ENCODE measurements at places on chromosomes 2 and 18.

DNA sequence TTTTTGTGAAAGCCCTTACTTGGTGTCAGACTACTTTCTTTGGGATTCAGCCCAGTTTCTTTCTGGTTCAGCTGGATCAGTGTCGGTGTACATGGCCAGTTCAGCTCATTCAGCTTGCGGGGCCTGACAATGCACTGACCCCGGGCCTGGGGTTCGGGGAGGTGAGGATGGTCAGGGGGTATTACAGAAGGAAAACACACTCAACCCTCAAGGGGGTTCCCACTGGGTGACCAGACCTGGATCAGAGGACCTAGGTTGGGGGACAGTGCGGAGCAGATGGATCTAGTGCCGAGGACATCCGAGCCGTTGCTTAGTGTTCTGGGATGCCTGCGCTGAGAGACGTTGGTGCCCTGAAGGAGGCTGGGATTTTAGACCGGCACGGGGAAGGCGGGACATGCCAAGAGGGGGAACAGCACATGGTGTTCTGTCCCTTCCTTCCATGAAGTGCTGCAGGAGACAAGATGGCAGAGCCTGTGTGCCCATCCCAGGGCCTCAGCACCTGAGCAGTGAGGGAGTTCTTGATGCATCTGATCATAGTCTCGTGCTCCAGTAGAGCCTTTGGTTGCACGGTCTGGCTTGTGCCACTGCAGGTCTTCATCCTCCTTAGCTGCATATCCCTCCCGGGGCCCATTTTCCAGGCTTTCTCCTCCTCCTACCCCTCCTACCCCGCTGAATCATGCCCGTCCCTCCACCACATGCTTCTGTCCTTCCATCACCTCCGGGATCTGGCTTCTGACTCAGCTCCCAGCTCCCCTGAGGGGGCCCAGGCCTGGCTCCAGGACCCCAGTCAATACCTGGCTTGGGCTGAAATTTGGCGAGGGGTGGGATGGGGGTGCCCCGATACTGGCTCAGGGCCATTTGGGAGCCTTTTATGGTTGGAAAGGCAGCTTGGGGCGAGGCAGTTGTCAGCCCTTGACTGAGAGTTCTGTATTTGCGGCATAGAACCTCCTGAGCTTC, 18.0 kb downstream of the SPEG start:
- DNase-seq = no peak

DNA sequence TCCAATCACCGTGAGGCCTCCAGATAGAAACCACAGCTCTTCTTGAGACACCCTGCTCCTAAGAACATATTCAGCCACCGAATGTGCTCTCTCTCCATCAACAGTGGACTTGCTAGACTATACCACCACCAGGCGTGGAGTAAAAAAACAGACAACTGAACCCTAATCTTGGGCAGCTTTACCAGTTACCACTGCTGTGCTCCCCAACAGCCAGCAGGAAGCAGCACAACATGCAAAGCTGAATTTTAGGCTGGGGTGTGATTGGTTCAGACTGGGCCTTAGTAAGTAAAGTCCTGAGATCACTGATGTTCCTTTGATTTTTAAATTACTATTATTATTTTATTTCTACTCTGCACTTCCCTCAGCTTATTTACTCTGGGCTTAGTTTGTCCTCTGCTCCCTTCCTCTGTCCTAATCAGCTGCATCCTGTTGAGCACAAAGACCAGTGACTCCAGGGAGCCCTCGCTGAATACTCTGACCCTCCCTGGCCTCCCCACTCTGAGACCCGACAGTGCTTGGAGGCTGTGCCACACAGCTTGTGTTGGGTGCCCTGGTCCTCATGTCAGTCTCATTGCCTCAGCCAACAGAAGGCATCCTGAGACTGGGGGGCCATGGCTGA, 21.9 kb downstream of the MRPL35 start:
- no peak for DNase-seq

DNA sequence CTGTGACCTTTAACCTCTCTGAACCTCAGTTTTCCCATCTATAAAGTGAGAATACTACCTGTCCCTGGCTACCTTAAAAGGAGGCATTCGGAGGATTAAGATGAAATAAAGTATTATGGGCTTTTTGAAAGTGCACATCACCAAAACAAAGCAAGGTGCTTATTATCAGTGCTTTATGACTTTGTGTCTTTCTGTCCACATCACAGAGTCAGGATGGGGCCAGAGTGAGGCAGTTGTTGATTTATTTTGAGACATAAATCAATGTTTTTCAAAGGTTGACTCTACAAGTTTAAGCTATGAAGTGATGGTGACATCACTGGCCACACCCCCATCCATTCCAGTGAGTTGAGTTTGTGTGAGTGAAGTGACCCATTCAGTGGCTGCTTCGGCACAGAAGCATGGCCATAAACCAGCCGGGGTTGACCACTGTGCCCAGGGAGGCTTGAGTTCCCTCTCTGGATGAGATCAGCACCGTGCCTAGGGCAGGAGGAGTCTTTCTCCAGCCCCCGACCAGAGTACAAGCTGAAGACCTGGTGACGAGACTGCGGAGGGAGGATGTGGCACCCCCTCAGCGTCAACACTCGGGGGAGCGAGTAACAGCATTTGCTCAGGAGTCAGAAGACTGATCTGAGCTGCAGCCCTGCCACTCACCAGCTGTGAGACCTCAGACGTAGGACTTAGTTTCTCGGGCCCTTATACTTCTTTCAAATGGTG, 89.0 kb upstream of the PPP1CB start:
- DNase-seq = peak; percentile 57

- no peak for DNase-seq
These were observed 56.3 kb downstream of the SCG2 start for GRCh38 chr2:223545830-223546229.

- no peak for DNase-seq
These were observed 99.6 kb downstream of the ZAP70 start for GRCh38 chr2:97812931-97813330.

GRCh38 chr2:135657806-135658582, 83.7 kb upstream of the UBXN4 start:
- no peak for DNase-seq

GRCh38 chr2:30030361-30030760, 109.0 kb upstream of the ALK start:
- DNase-seq = no peak

GRCh38 chr2:218014706-218015585, 12.2 kb upstream of the TNS1 start:
- DNase-seq = peak; percentile 8

- no peak for DNase-seq
These were observed 151.0 kb downstream of the TPO start for GRCh38 chr2:1563943-1564891.

GRCh38 chr18:10121786-10122515, 208.1 kb downstream of the VAPA start:
- no peak for DNase-seq

GRCh38 chr2:84902526-84902925, 2.9 kb upstream of the TMSB10 start:
- DNase-seq = no peak

DNA sequence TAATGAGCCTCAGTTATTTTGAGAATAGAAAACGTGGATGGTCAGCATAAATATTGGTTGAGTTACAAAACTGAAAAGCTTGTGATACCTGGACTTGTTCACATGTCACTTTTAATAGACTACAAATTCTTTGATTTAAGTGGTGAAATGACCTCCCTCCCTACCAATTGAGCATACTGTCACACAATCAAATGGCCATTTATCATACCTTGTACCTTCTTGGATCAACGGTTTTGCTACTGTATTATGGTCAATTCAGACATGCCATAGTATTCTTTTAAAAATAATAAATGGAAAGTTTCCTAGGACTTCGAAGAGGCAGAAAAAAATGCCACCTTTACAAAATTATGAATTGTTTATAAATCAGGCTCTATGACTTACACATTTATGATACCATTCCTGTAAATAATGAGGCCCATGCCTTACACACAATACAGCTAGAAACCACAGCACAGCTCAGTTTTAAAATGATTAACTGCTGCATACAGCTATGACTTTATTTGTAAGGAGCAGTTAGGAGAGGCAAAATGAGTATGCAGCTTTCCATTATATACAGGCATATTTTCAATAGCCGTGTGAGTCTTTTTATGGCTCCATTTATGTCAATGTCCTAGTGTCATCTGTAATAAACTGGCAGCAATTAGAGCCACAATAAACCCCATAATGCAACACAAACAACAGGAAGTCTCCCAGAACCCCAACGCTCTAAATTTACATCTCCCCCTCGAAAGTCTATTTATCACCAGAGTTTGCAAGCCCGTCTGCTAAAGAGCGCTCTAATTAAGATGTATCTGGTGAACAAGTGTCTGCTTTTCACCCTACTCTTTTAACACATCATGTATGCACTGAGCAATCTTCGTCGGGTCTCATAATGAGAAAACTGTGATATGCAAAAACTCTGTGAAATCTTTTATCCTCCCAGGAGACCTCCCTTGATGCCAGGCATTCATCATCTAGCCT, 176.1 kb downstream of the ZNF521 start:
- DNase-seq = no peak

- DNase-seq = no peak
These were observed 578.1 kb downstream of the PIK3C3 start for GRCh38 chr18:42533009-42533575.

- DNase-seq = no peak
These were observed 364.2 kb downstream of the NYAP2 start for GRCh38 chr2:225763711-225764110.

GRCh38 chr18:70288171-70288850, 534 bp upstream of the SOCS6 start:
- DNase-seq = peak; percentile 74

- DNase-seq = no peak
These were observed 195.9 kb downstream of the TFCP2L1 start for GRCh38 chr2:121089166-121089510.

- no peak for DNase-seq
These were observed 131.7 kb upstream of the CREB1 start for GRCh38 chr2:207397917-207398655.

DNA sequence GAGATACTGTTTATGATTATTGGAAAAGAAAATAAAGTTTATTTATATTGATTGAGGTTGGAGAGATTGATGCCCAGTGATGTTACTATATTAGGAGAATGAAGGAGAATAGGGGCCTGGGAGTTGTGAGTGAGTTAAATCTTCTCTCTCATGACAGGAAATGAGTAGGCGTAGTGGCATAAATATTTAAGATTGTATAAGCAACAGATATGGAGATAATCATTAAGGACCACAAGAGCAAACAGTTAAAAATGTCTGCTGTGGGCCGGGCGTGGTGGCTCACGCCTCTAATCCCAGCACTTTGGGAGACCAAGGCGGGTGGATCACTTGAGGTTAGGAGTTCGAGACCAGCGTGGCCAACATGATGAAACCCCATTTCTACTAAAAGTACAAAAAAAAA, 62.7 kb downstream of the PTRHD1 start:
- DNase-seq = no peak

DNA sequence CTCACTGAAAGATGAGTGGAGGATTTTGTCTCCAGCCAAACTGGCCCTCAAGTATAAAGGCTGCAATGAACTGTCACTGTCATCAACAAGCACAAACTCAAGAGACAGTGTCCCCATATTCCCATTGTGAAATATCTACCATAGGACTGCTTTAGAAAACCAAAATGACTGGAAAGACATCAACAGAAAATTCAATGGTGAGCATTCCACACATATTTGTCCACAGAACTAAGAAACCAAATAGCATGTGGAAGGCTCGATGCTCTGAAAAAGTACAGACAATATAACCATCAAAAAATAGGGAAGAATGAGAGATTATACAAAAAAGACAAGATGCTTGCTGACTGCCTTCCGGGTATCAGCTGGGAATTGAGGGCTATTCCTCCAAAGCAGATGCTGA, 37.6 kb downstream of the TGFBRAP1 start:
- DNase-seq = no peak

DNA sequence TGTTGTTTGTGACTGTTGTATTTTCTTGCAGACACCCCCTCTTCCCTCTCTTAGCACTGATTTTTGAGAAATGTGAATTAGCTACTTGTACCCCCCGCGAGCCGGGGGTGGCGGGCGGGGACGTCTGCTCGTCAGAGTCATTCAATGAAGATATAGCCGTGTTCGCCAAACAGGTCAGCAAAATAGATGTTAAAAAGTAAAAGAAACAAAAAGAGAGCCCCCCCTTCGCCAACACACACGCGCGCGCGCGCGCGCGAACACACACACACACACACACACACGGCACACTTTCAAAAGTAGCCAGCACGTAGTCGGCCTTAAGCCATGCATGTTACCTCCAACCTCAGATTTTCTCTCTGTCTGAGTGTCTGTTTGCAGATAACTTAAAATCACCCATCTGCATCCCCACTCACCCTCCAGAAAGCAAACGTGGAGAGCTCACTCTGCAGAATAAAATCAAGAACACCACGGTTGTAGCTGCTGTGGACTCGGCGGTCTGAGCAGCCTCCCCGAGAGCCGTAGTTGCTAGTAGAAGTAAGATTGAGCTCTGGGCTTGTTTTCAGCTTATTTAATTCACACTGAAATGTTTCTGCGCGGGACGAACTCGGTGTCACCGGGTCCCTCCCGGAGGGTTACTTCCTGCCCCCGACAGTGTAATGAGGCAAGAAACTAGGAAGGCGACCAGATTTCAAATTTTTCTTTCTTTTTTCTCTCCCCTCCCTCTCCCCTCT, 5.1 kb downstream of the MEIS1 start:
- DNase-seq = no peak

GRCh38 chr18:34821669-34822210, 111.6 kb downstream of the DTNA start:
- no peak for DNase-seq

DNA sequence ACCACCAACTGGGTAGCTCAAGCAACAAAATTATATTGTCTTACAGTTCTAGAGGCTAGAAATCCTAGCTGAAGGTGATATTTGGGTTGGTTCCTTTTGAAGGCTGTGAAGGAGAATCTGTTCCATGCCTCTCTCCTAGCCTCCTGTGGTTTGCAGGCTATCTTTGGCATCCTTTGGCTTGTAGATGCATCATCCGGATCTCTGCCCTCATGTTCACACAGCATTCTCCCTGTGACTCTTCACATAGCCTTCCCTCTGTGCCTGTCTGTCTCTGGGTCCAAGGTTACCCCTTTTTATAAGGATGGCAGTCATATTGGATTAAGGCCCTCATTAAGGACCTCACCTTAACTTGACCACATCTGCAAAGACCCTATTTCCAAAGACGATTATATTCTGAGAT, 78.6 kb upstream of the MAP3K20 start:
- DNase-seq = no peak

DNA sequence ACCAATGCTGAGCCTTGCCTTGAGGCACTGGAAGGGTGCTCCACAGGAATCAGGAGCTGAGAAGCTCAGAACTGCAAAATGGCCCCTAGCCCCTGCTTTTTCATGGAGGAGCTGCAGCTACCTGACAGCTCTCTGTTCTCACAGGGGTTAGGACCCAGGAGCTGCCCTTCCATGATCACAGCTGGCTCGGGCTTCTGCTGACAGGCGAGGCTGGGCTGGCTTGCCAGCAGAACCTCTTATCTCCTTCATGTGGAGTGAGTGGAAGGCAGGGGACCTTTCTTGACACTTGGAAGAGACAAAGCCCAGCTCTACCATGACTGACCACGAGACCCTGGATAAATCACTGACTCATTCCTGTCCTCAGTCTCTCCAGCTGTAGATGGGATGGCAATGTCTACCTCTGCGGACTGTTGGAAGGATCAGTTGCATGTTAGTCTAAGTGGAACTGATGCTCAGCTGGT, 113.4 kb downstream of the CAPN13 start:
- DNase-seq = no peak
